ENCODE measurements at places on chromosomes 7 and 10.

GRCh38 chr7:75064291-75064690, 9.3 kb downstream of the RCC1L start:
- DNase-seq: no peak

- no peak for DNase-seq
Measured at GRCh38 chr7:65951837-65952578, 30.0 kb downstream of the GUSB start.

DNA sequence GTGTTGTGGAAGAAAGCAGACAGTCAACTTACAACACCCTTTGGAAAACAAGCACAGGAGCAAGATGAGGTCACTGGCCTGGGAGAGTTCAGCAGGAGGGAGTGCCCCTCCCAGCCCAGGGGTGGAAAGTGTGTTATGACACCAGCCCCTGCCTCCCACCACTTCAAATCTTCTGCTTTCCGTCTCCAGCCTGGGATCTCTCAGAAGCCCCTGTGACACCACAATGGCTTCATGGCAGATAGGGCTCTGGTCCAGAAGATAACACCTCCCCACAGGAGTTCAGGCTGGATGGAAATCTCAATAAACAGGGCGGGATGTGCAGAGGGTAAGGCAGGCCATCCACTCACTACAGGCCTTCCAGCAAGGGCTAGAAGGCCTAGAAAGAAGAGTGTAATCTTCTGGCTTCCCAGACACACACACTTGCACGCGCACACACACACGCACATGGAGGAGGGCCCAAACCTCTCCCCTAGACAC, 48.7 kb upstream of the ZMIZ1 start:
- no peak for DNase-seq

GRCh38 chr7:156638443-156639077, 2.0 kb upstream of the RNF32 start:
- no peak for DNase-seq

DNA sequence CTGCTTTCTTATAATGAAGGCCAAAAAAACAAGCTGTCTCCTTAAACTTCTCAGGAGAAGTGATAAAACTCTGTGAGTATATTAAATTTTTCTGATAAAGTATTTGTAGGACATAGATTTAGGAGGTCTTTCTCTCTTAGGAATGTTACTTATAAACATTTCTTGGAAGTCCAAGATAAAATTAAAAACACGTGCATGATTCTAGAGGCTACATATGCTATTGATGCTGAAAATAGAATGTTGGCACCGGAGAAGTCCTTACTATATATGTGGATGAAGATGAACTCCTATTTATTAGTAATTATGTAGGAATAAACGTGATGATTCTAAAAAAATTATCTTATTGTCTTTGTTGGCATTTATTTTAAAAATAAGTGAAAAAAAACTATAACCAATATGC, 241.3 kb upstream of the LRRTM3 start:
- DNase-seq: no peak

DNA sequence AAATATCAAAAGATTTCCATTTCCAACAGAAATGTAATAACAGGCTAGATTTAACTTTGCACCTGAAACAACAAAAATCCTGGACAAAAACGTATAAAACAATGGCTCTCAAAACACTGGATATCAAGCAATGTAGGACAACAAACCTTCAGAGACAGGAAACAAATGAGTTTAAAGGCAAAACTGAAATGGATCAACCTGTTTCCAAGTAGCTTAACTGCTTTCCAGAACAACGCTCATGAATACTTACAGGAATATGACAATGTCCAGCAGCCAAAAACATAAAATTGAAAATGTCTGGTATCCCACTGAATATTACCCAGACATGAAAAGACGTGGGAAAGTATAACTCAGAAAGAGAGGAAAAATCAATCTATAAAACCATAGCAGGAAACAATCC, 62.8 kb downstream of the CUBN start:
- no peak for DNase-seq

- no peak for DNase-seq
Measured at GRCh38 chr7:35351466-35351865, 97.6 kb upstream of the TBX20 start.

DNA sequence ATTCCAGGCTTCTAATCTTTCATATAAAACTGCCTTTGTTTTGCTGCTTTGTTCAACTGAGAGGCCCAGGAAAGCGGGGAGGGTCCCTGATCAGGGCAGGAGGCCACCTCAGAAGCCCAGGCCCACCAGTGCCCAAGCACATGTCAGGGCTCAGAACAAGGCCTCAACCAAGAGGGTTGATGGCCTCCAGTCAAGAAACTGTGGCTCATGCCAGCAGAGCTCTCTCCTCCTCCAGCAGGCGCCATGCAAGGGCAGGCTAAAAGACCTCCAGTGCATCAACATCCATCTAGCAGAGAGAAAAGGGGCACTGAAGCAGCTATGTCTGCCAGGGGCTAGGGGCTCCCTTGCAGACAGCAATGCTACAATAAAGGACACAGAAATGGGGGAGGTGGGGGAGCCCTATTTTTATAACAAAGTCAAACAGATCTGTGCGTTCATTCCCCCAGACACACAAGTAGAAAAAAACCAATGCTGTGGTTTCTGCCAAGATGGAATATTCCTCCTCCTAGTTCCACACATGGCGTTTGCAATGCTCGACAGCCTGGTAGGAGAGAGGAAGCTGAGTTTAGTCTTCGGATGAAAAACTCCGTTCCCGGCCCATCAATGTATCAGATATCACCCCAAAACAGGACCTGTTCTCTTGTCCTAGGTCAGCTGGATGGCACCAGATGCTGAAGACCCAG, 34.0 kb downstream of the PSAP start:
- DNase-seq: no peak

DNA sequence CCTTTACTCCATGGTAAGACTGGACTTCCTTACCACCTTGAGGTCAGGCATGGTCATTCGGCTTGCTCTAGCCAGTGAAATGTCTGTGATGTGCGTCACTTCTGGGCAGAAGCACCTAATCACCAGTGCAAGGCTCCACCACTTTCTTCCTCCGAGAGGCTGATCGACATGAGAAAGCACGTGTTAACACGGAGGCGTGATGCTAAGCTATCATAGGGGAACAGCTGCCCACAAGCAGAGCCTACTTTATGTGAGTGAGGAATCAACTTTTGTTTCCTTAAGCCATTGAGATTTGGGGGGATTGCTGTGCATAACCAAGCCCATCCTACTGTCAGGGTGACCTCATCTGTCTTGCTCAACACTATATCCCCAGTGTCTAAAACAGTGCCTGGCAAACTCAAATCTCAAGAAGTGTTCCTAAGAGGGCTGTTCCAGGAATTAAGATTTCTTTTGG, 23.1 kb upstream of the SAR1A start:
- no peak for DNase-seq

GRCh38 chr7:18305866-18306265, 189.7 kb upstream of the HDAC9 start:
- DNase-seq: no peak

GRCh38 chr10:97876402-97876801, 26.8 kb downstream of the GOLGA7B start:
- no peak for DNase-seq

DNA sequence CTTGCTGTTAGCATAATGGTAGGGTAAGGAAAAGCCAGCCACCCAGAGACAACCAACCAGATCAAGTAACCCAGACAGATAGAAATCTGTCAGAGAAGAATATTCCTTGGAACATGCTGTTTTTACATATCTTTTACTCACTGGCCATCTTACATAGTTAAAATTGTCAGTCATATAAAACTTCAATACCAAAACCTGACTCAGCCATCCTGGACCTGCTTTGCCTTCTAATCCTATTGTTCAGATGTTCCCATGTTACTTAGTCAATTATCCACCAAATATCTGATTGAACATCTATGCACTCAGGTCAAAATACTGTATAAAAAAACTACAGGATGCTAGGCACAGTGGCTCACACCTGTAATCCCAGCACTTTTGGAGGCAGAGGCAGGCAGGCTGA, 466.5 kb upstream of the NRP1 start:
- no peak for DNase-seq

DNA sequence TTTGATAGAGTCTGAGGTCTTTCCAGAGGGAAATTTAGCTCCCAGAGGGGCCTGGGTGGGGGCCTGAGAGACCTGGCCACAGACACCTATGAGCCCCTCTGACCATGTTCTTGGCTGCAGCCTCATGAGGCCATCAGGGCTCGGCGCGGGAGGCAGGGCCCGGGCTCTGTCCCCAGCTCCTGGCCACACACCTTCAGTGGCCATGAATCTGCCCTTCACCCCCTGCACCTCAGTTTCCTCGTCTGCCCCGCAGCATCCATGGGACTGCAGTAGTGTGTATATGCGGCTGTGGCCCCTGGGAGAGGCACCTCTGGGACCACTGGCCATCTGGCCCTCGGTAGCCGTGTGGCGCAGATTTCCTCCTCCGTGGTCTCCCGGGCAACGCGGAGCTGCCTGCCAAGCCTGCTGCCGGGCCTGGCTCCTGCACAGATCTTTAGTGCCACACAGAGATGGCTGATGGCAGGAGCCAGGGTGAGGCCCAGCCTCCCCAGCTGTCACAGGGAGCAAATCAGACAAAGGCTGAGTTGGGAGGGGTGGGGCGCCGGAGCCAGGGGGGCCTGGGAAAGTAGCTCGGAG, 23.6 kb upstream of the ADCYAP1R1 start:
- no peak for DNase-seq

Measured in CD4-positive, alpha-beta T cell treated with Interleukin-4 for 4 hours (primary cell).